ENCODE measurements at places on chromosomes 1 and 21.

DNA sequence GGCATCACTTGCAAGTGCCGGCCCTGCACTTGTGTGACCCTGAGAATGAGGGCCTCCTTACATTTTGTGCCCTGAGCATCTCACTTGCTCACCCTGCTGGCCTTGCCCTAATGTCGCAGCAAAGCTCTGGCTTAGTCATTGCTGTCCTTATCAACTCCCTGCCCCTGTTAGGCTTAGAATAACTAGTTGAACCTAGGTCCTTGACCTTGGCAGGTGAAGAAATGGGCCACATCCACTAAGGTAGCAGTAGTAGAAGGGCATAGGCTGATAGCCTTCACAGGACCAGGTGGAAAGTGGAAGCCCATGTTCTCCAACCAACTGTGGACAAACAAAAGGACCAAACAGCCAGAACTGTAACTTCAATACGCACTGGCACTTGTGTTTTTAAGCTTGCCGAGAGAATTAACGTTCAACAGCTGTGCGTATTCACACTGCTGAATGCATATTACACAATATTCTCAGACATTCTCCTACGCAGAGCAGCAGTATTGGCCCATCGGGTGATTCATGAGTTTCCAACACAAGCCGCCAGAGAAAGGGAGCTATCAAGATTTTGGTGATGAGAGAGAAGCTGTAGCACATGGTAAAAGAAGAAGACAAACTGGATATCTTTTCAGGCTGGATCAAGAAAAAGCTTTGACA, 27.7 kb upstream of the PTGFRN start:
- peak; percentile 92 for DNase-seq

DNA sequence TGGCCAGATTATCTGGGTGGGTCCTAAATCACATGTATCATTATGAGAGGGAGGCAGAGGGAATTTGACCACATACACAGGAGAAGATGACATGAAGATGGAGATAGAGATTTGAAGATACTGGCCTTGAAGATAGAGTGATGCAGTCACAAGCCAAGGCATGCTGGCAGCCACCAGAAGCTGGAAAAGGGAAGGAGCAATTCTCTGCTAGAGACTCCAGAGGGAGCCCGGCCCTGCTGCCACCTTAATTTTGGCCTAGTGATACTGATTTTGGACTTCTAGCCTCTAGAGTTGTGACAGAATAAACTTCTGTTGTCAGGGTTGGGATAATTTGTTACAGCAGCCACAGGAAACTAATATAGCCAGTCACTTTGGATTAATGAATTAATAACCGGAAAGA, 2.2 kb upstream of the PRDM2 start:
- peak; percentile 17 for DNase-seq

GRCh38 chr1:206713070-206713469, 28.4 kb downstream of the MAPKAPK2 start:
- peak; percentile 28 for DNase-seq

DNA sequence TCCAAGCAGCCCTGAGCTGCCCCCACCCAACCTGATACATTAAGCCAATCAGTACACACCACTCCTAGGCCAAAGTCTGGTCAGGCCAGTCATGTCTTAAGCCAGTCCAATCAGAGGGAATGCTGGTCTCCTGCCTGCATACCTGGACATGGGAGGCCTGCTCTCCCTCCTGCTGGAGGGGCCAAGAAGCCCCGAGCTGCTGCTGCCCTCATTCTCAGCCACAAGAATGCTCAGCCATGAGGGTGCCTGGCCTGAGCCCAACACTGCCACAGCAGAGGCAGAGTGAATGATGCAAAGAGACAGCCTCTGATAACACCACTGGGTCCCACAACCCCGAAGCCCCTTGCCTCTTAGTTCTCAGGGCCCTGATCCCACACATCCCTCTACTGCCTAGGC, 23.0 kb downstream of the CHD5 start:
- DNase-seq: no peak

DNA sequence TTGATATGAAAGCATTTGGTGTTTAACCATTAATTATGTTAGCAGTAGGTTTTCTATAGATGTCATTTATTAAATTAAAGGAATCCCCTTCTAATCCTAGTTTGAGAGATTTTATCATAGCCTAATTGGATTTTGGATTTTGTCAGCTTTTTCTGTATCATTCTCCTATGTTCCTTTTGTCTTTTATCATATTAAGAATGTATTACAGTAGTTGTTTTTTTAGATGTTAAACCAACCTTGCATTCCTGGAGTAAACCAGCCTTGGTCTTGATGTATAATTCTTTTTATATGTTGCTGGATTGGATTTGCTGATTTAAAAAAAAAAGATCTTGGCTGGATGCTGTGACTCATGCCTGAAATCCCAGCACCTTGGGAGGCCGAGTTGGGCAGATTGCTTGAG, 5.6 kb downstream of the SETDB1 start:
- no peak for DNase-seq

- no peak for DNase-seq
These were observed 16.9 kb downstream of the HSD3B2 start for GRCh38 chr1:119431836-119432235.

- DNase-seq: no peak
These were observed 17.5 kb upstream of the LEFTY1 start for GRCh38 chr1:225906467-225906866.

DNA sequence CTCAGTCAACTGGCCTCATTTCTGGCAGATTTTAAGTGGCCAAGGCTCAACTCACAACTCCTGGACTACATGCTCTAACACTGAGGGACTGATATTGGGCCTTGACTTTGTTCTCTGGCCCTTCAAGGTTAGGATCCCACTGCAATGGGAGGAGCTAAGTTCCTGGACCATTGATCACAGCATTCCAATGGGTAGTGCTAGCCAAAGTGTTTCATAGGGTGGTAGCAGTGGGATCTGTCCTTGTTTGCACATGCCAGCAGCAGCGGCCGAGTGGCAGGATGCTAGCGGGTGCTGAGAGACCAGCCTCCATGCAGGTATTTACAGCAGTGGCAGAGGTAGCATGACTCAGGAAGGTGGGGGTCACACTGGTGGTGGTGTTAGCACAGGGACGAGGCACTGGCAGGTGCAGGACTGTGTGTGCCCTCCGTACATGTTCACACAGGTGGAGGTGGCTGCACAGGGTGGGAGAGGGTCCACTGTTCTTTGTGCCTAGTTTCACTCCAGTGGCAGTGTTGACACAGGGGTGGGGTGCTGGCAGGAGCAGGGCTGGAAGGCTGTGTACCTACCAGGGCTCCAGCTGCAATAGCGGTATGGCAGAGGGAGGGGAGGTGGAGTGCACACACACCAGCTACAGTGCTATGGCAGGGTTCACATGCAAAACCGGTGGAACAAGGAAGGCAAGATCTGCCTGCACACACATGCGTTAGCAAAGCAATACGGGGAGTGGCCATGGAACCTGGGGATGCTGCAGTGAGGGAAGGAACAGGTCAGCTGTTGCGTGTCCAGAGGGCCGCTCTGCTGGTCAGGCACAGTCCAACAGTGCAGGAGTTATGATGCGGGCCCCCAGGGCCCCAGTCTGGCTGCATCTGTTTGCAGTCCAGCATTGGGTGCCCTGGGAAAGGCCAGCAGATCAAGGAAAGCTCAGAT, 51.7 kb downstream of the COL24A1 start:
- DNase-seq: no peak

DNA sequence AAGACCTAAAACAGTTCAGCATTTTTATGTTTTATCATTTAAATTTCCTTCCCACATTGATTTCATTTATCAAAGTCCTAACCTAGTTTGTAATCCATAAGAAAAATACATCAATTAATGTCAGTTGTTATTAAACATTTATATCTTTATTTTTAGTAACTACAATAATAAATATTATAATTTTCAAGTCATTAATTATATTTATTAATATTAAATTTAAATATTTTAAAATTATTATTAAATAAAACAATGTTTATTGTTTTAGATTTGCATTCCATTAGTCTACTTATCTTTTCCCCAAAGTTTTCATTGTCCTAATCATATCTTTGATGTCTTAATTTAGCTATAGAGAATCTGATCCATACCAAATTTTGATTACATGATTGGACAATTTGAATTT, 368.9 kb downstream of the PLA2G4A start:
- DNase-seq: no peak

DNA sequence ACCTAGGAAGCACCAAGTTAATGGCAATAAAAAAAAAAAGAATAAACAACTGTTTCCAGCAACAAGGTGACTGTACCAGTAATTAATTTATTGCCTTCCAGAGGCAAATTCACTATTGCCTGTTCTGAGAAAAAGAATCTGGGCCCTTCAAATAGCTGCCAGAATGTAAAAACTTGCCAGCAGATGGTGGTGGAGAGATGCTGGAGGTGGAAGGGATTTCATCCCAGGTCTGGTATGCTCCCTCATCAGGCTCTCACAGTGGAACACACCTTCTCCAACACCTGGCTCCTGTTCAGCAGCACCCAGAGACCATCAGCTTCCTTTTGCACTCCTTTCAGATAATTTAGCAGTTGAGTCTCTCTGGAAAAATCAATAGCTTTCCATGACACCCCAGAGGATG, 792.9 kb upstream of the ADAMTS5 start:
- no peak for DNase-seq

GRCh38 chr1:205189131-205189530, 22.4 kb downstream of the DSTYK start:
- peak; percentile 37 for DNase-seq

DNA sequence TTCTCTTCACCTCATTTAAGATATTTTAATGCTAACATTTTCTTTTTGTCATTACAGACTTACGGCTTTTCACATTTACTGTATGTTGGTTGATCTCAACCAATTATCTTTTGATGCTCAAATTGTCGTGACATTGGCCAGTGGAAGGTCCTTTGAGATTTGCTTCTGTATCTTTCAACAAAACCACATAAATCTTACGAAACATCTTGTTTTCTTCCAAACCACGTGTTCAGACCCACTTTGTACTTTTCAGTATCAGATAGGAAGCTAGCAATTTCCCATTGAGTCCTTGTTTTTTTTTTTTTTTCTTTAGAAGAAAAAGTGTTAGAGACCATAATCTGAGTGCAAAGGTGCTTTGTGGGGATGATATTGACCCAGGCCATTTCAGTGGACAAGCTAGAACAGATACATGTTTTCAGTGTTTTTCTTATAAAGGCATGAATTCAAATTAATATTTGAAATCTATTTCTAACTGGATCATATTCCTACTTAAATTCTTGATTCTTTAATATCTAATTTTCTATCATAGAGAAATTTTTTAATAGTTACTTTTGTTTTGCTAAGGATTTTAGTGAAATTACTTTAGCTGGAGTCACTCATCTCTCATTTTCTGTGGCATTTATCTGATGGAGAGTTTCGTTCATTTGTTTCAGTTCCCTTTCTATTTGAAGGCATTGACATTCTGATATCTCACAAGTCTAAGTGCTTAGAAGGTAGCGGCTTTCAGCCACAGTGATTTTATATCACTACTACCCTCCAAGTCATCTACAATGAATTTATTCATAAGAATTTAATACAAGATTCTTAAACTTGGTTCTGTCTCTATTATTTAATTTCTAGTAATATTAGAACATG, 26.7 kb downstream of the ATG4C start:
- no peak for DNase-seq

GRCh38 chr21:29083306-29083705, 9.9 kb upstream of the CCT8 start:
- DNase-seq: no peak
